ENCODE measurements at places on chromosomes 12 and 14.

- no peak for DNase-seq
These were observed 56.9 kb downstream of the GPR137C start for GRCh38 chr14:52609445-52610044.

DNA sequence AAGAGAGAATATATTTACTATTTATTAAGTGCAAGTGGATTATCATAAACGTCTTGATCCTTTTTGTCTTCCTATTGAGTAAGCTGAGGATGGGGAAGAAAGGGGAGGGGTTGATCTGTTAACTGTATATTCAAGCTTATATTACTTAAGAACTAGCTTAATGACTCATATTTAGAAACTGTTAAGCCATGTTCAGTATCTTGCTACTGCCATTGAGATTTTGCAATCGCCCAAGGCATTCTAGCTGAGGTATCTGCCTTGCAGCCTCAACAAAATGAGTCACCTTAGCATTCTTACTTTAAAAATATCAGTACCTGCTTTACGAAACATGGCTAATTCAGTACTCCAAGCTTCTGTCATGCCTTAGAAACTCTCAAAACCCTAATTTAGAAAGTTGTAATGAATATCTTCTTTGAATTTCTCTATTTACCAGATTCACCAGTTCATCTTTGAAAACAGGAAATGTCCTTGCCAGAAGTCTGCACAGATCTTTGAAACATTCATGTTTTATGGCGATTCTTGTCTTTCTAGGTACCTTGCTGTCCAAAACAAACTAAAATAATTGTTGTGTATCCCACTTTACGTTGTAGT is 76.1 kb downstream of the ALG10B start:
- no peak for DNase-seq

- no peak for DNase-seq
These were observed 33.7 kb upstream of the CCNT1 start for GRCh38 chr12:48750215-48750614.

DNA sequence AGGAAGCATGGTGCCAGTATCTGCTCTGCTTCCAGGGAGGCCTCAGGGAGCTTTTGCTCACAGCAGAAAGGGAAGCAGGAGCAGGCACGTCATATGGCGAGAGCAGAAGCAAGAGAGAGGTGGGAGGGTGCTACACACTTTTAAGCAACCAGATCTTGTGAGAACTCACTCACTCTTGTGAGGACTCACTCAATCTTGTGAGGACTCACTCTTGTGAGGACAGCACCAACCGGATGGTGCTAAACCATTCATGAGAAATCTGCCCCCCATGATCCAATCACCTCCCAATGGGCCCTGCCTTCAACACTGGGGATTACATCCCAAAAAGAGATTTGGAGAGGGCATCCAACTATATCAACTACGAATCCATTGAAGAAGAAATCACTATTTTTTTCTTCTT is 34.3 kb upstream of the LMNTD1 start:
- DNase-seq = no peak

DNA sequence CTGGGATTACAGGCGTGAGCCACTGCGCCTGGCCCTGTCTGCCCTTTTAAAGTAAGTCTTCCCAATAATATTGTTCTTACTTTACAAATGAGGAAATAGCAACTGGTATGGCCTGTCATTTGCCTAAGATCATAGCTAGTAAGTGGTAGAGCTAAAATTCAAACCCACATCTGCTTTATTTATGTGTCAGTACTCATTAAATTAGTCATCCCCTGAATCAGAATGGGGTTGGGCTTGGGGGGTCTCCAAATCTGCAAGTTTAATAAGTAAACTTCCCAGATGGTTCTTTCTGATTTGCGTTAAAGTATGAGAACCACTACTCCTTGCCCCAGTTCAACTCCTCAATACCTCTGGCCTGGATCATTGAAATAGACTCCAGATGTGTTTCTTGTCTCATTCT is 96.2 kb downstream of the FAR2 start:
- DNase-seq = no peak

DNA sequence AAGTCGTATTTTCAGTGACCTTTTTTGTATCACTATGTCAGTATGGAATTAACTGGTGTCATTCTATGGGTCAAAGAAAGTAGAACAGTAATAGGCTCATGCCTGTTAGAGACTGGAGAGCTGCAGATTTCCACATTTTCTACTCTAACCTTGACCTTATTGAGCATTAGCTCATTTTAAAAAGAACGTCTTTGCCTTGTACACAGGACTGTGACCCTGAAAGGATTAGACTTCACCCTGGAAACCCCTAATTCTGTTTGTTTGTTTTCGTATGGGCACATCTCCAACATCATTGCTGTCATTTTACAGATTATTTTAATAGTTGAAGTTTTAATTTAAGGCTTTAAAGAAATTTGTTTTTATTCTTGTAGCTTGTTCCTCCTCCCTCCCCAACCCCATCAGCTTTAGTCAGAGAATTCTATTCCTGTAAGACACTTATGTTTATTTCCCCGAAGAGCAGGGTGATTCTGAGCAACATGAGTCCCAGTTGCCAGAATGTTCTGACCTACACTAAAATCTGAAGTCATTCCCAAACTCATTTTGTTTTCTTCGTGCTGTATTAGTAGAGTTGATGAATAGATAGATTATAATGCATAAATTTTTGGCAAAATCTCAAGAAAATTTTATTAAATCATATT is 451.3 kb downstream of the FOXG1 start:
- no peak for DNase-seq

GRCh38 chr12:3726456-3726855 is 26.5 kb downstream of the CRACR2A start:
- DNase-seq = no peak

DNA sequence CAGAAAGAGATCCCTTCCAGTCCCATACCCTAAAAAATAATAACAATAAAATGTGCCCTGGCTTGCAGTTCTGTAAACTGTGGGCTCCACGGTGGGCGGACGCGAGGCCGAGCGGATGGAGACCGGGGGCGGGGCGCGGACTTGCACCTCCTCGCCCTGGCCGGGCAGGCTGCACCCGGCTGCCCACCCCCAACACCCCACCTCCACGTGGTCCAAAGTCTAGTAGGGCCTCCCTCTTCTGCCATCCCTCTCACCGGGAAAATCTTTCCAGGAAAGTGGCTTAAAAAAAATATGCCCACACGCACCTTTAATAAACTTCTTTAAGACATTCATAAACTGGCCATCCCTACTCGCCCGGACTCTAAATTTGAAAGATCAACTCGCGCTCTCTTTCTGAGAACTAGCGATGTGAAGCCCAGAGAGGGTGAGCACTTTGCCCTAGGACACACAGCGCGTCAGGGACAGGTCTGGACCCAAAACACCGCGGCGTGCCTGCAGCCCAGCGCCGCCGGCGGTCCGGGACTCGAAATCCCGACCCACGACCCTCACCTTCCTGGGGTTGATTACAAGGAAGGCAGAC is 1.9 kb upstream of the BCL11B start:
- DNase-seq = no peak

DNA sequence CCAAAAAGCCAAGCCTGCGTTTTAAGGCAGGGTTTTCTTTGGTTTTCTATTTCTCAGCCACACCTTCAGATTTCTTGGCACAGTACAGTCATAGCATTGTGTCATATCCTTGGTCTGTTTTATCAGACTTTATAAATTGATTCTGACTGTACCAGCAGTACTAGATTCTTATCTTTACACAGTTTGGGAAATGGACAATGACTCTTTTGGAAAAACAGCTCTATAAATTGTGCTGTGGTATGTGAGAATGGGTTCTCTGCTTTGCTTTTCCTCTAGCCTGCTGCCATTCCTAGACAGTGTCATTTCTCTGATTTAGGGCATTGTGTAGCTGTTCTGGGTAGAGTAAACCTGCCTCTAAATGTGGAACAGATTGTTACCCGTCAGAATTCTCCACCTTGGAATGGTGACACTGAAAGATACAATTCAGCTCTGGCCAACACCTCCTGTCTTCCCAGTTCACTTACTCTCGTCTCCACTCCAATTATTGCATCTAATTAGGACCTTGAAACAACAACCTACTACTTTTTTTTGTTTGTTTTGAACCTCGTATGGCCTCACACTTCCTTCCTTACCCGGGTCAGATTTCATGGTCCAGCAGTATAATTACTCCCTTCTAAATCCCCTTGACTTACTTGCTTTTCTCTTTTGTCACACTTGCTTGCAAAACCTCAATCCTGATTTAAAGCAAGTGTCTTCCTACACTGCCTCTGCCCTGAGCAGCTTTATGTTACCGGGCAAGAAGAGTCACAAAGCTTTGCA is 226.3 kb downstream of the ERC1 start:
- no peak for DNase-seq
